ENCODE measurements at places on chromosomes 2 and 18.

DNA sequence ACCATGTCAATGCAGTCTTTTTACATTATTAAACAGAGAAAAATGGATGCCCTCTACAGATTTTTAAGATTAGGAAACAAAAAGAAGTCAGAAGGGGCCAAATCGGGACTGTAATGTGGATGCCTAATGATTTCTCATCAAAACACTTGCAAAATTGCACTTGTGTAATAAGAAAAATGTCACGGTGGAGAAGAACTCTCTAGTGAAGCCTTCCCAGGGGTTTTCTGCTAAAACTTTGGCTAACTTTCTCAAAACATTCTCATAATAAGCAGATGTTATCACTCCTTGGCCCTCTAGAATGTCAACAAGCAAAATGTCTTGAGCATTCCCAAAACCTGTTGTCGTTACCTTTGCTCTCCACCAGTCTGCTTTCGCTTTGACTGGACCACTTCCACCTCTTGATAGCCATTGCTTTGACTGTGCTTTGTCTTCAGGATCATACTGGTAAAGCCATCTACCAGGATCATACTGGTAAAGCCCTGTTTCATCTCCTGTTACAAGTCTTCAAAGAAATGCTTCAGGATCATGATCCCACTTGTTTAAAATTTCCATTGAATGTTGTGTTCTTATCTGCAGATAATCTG is 226.8 kb downstream of the TNS1 start:
- DNase-seq, result no peak

GRCh38 chr18:57782049-57782448 is 21.1 kb downstream of the ATP8B1 start:
- DNase-seq, result no peak

- DNase-seq, result no peak
These were observed 17.1 kb upstream of the B3GNT2 start for GRCh38 chr2:62178741-62179271.

DNA sequence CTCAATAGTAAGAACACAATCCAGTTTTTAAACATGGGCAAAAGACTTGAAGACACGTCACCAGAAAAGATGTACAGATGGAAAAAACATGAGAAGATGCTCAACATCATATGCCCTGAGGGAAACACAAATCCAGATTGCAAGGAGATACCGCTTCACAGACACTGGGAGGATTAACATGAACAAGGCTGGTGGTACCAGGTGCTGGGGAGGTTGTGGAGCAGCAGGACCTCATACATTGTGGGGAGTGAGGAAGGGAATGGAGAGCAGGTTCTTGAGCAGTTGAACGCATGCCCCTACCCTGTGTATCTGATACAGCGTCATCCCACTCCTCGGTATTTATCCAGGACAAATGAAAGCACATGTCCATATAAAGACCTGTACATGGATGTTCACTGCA is 72.1 kb downstream of the ARHGEF4 start:
- no peak for DNase-seq

GRCh38 chr18:45357686-45358470 is 257.4 kb upstream of the SLC14A2 start:
- DNase-seq, result no peak

- DNase-seq, result no peak
These were observed 41.6 kb downstream of the MGAT5 start for GRCh38 chr2:134295441-134295840.

GRCh38 chr2:200455958-200456421 is 53.9 kb downstream of the KCTD18 start:
- DNase-seq, result peak; percentile 10

- DNase-seq, result no peak
These were observed 21.1 kb downstream of the KANSL3 start for GRCh38 chr2:96617012-96617411.
